ENCODE measurements at places on chromosomes 12 and 14.

DNA sequence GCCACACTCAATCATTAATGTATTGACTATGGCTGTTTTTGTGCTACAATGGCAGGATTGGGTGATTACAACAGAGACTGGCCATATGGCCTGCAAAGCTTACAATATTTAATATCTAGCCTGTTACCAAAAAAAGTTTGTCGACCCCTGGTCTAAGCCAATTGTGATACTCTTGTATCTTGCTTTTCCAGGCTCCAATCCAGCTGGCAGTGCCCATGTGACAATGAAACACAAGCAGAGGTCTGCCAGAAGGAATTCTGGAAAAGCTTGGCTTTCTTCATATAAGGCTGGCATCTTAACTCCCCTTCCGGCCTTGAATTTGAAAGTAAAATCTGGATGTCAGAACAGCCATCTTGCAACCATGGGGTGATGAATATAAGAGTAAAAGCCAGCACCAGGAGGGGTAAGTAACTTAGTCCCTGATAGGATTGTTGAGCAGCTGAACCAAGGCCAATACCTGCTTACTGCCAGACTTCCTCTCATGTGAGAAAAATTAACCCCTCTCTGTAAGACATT lies 458.7 kb downstream of the TMTC2 start:
- DNase-seq: no peak

- no peak for DNase-seq
Observed at GRCh38 chr14:85531141-85531586, 1.2 kb downstream of the FLRT2 start.

DNA sequence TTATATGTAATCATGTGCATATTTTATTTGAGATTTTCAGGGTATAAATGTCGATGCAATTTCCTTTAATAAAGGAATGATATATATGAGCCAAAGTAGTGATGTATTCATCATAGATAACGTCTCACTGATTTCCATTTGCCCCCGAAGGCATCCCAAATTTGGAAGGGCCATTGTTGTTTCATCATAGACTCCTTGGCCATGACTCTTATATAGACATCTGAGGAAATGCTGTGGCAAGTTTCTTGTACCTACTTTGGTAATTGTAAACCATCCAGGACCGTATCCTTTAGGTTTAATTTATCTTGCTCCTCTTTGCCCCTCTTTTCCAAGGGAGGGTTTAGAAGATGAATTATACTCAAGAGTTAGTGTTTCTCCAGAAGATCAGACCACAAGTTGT lies 84.7 kb downstream of the SAMD4A start:
- DNase-seq: no peak

DNA sequence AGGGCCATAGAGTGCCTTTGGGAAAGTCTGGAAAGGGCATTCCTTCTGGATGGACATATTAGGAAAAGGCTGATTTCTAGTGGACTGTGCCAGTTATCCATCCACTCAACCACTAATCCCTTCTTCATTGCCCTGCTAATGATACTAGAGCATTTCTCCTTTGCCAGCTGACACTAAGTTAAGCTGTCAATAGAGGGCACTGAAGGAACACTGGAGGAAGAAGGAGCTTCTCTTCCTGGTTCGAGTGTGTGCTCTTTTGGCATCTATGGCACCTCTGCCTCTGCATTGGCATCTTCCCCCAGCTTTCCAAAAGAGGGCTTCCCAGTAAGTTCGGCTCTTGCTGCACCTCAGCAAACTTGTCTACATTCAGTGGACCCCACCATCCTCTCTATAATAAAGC lies 165.4 kb downstream of the DERA start:
- peak; percentile 72 for DNase-seq

DNA sequence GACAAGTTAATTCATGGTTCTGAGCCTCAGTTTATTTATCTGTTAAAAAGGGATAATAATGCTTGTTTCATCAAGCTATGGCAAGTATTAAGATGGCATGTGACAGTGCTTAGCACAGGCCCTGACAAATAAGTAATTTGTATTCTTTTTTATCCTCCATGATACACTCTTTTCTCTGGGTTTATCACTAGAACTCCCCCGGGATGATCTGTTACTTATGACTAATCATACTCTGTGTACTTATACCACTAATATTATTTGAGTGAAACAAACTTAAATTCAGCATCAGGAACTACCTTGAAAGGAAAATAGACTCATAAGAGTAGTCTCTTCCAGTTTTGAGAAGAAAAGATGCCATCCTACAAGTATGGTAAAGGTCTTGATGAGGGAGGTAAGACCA lies 283.8 kb downstream of the PAWR start:
- no peak for DNase-seq

GRCh38 chr12:46609674-46610073 lies 216.1 kb downstream of the SLC38A4 start:
- DNase-seq: no peak

GRCh38 chr12:1716911-1717310 lies 26.0 kb downstream of the ADIPOR2 start:
- no peak for DNase-seq

- no peak for DNase-seq
Observed at GRCh38 chr12:61999311-61999710, 260.9 kb upstream of the USP15 start.

DNA sequence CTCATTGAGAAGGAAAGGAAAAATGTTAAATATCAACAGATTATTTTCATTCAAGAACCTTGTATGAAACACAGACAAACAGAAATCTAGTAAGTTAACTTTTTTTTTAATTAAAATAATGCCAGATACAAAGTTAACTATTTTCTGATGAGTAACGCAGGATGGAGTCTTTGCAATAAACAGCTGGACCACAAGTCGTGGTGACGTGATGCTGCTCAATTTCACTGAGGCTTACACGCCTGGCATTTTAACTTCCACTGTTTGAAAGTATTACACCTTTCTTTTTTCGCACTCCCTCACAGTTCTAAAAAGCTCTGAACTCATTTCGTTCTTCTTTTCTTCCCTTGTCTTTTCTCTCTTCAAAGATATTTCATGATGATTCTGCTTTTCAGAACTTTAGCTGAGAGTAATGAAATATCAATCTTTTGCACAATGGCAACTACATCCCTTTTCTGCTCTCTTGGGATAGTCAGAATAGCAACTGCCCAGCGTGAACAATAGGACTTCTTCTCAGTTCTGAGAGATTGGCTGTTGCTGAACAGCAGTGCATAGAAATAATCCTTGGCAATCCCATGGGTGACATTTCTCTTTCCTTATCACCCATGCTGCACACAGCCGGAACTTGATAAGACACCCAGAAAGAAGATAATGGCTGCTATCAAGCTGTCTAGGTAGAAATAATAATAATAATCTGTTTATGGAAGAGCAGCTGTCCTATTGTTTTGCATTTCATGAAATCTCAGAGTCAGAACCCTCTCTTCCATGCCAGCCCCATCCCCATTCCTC lies 160.5 kb downstream of the BTG1 start:
- no peak for DNase-seq

DNA sequence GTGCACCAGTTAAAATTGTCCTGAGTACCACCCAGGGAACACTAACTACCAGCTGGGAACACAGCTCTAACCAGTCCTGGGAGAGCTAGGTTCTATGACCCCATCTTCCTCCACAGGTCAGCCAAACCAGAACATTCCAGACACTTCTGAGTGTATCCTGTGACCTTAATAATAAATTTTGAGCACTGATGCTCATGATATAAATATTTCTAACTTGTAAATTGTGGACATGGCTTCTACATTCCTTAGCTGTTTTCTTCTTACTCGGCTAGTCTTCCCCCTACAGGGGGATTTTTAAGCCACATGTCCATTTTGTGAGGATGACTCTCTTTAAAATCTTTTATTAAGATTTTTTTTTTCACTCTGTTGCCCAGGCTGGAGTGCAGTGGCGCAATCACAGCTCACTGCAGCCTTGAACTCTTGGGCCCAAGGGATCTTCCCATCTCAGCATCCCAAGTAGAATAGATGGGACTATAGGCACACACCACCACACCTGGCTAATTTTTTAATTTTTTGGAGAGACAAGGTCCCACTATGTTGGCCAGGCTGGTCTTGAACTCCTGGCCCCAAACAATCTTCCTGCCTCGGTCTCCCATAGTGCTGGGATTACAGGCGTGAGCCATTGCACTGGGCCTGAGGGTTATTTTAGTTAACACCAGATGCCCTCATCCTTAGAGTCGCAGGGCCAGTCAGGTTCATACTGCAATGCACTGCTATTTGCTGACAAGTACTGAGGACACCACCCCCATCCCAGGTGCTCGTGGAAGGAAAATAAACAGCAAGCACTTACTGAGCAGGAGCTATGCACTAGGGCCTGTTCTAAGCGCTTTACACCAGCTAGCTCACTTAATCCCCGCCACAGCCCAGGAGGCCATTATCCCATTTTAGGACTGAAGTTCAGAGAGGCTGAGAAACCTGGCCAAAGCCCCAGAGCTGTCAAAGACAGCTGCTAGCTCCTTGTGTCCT lies 142.6 kb upstream of the NCOR2 start:
- no peak for DNase-seq

- DNase-seq: no peak
Observed at GRCh38 chr14:100666403-100666802, 60.3 kb upstream of the DLK1 start.

GRCh38 chr12:77847680-77848431 lies 17.2 kb downstream of the NAV3 start:
- DNase-seq: no peak

- DNase-seq: no peak
Observed at GRCh38 chr12:114687802-114688201, 3.8 kb upstream of the TBX3 start.

DNA sequence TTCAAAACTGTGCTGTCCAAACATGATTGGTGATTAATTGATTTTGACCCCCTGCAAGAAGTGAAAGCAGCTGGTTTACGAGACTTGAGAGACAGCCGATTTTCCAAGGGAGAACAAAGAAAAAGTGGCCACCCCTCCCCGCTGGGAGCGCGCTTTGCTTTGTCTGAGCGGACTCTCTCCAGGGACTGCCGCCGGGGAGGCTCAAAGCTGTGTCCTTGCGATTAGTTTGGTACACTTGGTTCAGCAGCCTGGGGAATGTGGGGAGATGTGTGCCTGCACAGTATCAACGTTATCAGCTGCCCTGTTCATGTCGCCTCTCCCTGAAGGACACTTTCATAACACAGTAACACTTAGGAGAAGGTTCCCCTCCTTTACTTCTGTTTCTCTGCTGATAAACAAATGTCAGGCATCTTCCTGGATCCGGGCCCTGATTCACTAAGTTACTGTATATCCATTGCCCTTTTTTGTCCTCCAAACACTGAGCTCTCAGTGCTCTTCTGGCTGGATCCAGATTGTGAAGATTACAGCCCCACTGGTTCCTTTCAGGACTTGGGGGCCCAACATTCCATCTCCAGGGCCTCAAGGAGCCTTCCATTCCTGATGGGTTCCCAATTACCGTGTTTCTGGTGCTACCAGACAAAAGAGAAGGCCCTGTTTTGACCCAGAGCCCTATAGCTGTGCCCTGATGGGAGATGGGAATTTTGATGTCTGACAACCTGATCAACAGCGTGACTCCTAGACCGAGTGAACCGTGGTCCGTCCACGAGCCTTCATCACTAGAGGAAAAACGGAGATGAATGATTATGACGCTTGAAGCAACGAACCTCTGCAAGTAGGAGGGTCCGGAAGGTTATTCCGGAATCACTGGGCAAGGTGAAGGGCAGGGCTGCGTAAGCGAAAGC lies 31.7 kb upstream of the TUBA1C start:
- DNase-seq: peak; percentile 93

DNA sequence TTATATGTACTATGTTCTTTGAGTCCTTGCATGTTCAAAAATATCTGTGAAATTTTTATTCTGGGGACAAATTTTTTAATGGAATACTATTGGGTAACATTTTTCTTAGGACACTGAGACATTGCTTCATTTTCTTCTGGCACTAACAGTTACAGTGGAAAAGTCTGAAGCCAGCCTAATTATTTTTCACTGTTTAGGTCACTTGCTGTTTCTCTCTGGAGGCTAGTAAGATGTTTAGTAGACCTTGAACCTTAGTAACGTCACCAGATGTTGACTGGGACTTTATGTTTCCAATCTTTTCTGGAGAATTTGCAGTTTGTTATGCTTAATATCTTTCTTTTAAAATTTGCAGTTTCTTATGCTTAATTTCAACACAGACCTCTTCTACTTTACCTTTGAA lies 12.3 kb upstream of the EPYC start:
- DNase-seq: no peak

GRCh38 chr12:23671881-23672280 lies 277.6 kb downstream of the SOX5 start:
- DNase-seq: no peak

GRCh38 chr12:68042212-68042699 lies 53.0 kb downstream of the IFNG-AS1 start:
- peak; percentile 44 for DNase-seq

- no peak for DNase-seq
Observed at GRCh38 chr12:14157088-14157747, 175.8 kb upstream of the GRIN2B start.

GRCh38 chr12:2358986-2359658 lies 306.3 kb downstream of the CACNA1C start:
- peak; percentile 66 for DNase-seq

DNA sequence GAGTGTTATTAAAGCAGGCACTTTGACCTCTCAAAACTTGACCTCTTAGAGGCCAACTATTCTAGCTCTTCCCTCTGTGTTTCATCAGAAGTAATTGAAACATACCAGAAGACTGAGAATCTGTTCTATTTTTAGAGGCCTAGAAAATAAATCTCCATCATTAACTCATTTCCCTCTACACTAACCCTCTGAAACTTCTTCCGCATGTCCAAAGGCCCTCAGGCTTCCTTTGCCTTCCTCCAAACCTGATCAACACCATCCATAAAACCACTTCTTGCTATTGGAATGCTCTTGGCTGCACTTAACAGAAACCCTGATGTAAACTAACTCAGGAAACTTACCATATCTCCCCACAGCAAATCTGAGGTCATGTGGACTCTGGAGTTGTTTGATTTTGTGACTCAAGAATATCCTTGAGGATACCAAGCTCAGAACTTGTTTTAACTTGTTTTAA lies 196.4 kb downstream of the RPAP3 start:
- DNase-seq: no peak

- no peak for DNase-seq
Observed at GRCh38 chr14:55832974-55833373, 253.0 kb downstream of the KTN1 start.

DNA sequence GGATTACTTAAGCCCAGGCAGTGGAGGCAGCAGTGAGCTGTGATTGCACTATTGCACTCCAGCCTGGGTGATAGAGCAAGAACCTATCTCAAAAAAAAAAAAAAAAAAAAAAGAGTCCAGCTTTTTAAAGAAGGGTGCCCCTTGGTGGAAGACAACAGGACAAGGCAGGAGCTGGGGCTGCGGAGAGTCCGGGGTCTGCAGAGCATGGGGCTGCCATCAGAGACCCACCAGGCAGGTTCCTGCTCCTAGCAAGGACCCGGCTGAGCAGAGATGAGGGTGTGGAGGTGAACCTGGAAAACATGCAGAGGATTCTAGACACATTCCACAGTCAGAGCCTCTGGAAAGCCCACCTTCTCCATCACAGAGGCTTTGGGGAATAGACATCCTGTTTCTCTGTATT lies 21.0 kb upstream of the CIPC start:
- no peak for DNase-seq

Measured in hematopoietic multipotent progenitor cell treated with erythropoietin and hydrocortisone succinate and interleukin-3 and kit ligand, for 4 days (in vitro differentiated cells).